ENCODE measurements at places on chromosomes 11 and 22. TPM values are rescaled to one million over a fixed set of nuclear protein-coding genes. Genes with fewer than 3 reads are reported as not detected.

The OR51V1 gene
- not detected for total RNA-seq

The RAB3IL1 gene
- total RNA-seq, result 0.67 TPM

The RPS25 gene
- 1,089 TPM for total RNA-seq

The KDM2A gene
- total RNA-seq, result 102 TPM

The AGBL2 gene
- 6.1 TPM for total RNA-seq

DNA sequence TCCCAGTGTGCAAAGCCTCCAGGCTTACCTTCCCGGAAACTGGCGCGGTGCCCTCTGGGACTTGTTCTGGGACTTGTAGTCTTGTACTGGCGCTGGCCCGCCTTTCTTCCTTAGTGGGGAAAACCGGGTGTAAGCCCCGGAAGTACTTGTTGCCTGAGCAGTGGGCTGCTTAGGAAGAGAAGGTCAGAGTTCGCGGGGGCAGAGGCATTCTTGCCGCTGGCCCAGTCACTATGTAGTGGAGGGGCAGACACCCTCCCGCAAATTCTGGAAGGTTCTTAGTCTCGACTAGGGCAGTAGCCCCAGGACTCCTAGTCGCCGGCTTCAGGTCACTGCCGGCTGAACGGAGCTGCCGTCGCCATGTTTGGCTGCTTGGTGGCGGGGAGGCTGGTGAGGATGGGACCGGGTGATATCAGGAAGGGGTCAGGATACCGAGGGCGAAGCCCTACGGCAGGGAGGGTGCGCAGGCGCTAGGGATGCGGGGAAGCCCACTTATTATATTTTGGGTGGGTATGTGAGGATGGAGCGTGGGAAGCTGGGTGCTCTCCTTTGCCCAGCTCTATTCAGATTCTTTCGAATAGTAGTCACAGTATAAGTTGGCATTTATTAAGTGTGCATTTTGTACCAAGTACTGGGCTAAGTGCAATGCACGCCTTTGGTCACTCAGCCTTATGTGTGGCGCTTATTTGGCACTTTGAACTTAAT is at the start of gene HIKESHI:
Gene HIKESHI (plus strand): TSS at position 149 of the 702 bp plus-strand sequence. CDS start 209 bp downstream, at position 358.
- peak; percentile 76 for DNase-seq
- H3K4me1 ChIP-seq, result peaks cover 17% of the 10 kb centered on the region
- H3K27ac ChIP-seq, result peak within 1 kb of the TSS; percentile 99
- peak within 1 kb of the TSS; percentile 100 for H3K4me3 ChIP-seq

- H3K27ac ChIP-seq, result no peak overlapping the region
- peaks cover 8% of the 10 kb centered on the region for H3K36me3 ChIP-seq
- no peak for DNase-seq
- peaks cover 14% of the 10 kb centered on the region for H3K4me1 ChIP-seq
Measured at GRCh38 chr11:9774591-9775397, 110.9 kb downstream of the SWAP70 start.

GRCh38 chr11:86981777-86982540 is 26.8 kb upstream of the FZD4 start:
- H3K27ac ChIP-seq, result no peak overlapping the region
- H3K4me3 ChIP-seq, result no peak overlapping the region
- H3K36me3 ChIP-seq, result no peaks in the 10 kb centered on the region
- H3K27me3 ChIP-seq, result no peaks in the 10 kb centered on the region

DNA sequence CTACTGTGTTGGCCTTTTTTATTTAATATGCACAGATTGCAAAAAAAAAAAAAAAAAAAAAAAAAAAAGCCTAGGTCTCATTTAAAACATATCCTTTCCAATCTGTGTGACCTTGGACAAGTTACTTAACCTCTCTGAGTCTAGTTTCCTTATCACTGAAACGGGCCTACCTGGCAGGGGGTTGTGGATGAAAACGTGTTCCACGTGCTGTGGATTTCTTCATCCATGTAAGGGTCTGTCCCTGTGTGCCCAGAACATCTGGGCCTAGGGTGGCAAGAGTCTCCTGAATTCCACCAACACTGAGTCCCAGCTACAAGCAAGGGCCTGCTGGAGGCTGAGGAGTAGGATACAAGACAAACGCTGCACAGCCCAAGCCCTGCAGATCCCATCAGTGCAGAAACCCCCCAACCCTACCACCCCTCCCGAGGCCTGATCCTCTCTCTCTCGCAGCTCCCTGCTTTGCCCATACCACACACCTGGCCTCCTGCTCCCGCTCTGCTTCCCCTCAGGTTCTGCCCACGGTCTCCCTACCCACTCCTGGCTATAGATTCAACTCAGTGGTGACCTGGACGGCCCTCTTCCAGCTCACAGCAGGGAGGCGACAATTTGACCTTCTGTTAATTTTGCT is 4.7 kb upstream of the GNAZ start:
- no peak overlapping the region for H3K4me3 ChIP-seq
- H3K27me3 ChIP-seq, result peaks cover 42% of the 10 kb centered on the region
- no peak for DNase-seq
- H3K27ac ChIP-seq, result no peak overlapping the region

DNA sequence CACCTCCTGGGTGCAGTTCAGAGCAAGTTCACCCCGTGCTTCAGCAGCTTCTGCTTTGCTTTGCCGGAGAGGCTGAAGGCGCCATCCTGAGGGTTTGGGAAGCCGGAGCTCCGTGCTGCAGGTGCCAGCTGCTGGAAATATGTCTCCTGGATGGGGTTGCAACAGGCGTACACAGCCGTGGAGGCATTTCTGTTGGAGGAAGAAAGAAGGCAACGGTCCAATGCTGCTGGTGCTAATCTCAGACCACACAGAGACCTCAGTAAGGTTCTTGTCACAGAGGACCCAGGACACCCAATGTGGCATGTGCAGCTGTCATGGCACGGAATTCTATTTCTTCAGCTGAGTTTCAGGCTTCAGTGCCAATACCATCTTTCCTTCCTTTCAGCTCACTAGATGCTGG is 24.2 kb downstream of the ASPHD2 start:
- no peak for DNase-seq
- no peaks in the 10 kb centered on the region for H3K27me3 ChIP-seq
- H3K36me3 ChIP-seq, result peaks cover 11% of the 10 kb centered on the region
- H3K4me1 ChIP-seq, result no peaks in the 10 kb centered on the region

DNA sequence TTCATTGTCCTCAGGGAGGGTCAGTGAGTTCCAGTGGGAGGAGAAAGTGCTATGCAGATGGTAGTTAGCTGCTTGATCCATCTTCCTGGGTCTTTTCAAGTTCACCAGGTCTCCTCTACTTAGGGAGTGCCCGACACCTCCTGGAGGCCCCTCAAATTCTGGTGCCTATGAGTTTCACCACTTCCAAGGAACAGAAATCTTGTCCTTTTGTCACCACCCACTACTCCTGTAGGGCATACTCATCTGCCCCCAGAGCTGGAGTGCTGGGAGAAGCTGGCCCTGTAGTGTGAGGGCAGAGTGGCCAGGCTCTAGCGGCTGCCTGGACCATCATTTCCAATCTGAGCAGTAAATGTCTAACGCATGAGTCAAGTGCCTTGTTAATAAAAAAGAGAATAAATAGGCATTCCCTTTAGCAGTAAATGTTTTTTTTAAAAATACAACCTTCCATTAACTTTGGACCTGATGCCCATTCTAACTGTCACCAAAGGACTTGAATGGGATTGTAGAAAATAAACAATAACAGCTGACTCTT is 12.5 kb downstream of the IRAG1 start:
- DNase-seq, result no peak
- no peaks in the 10 kb centered on the region for H3K4me1 ChIP-seq
- no peaks in the 10 kb centered on the region for H3K36me3 ChIP-seq
- H3K27ac ChIP-seq, result no peak overlapping the region
- peaks cover 6% of the 10 kb centered on the region for H3K27me3 ChIP-seq
- H3K4me3 ChIP-seq, result no peak overlapping the region

- H3K27me3 ChIP-seq, result no peaks in the 10 kb centered on the region
- H3K4me3 ChIP-seq, result no peak overlapping the region
- no peaks in the 10 kb centered on the region for H3K36me3 ChIP-seq
- no peak overlapping the region for H3K27ac ChIP-seq
- DNase-seq, result no peak
Measured at GRCh38 chr11:31767685-31768084, 43.4 kb downstream of the PAX6 start.

DNA sequence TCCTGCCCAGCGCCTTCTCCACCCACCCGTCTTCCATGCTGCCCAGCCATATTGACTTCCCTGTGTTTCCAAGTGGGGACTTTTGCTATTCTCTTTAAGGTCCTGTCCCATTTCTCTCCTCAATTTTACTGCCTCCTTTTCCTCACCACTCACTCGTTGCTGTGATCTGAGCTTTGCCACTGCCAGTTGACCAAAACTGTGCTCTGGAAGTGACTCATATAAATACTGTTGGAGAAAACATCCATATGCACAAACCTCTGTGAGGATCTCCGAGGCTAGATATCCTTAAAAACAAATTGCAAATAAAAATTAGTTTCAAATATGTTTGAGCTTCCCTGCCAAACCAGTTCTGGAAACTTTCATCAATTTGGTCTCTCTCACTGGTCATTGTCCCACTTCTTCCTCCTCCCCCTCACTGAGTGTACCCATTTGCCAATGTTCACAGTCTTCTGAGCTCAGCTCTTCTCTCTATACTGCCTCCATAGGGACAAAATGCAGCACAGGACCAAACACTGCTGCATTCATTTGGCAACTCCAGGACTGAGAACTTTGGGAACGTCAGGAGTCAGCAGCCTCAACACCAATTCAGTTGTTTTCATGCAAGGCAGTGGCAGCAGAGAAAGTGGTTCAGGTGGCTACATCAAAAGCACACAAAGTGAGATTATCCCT is 34.0 kb upstream of the MMP13 start:
- no peak overlapping the region for H3K27ac ChIP-seq
- no peak overlapping the region for H3K4me3 ChIP-seq
- H3K36me3 ChIP-seq, result no peaks in the 10 kb centered on the region
- peaks cover 8% of the 10 kb centered on the region for H3K27me3 ChIP-seq
- DNase-seq, result no peak
- H3K4me1 ChIP-seq, result no peaks in the 10 kb centered on the region

GRCh38 chr11:18936002-18936673 is 3.1 kb downstream of the MRGPRX1 start:
- no peak for DNase-seq
- H3K27me3 ChIP-seq, result peaks cover 3% of the 10 kb centered on the region
- H3K4me1 ChIP-seq, result no peaks in the 10 kb centered on the region
- no peaks in the 10 kb centered on the region for H3K36me3 ChIP-seq
- H3K27ac ChIP-seq, result no peak overlapping the region
- H3K4me3 ChIP-seq, result no peak overlapping the region

GRCh38 chr22:47597041-47597440 is 834.6 kb downstream of the TBC1D22A start:
- H3K36me3 ChIP-seq, result peaks cover 3% of the 10 kb centered on the region
- no peak overlapping the region for H3K4me3 ChIP-seq
- no peaks in the 10 kb centered on the region for H3K4me1 ChIP-seq
- no peaks in the 10 kb centered on the region for H3K27me3 ChIP-seq
- H3K27ac ChIP-seq, result no peak overlapping the region
- DNase-seq, result no peak

GRCh38 chr11:111871693-111872161 is 346 bp upstream of the ALG9 start:
- DNase-seq, result no peak
- H3K4me1 ChIP-seq, result peaks cover 12% of the 10 kb centered on the region
- H3K27me3 ChIP-seq, result no peaks in the 10 kb centered on the region
- peaks cover 19% of the 10 kb centered on the region for H3K36me3 ChIP-seq
- peak overlapping the region; percentile 95 for H3K4me3 ChIP-seq
- H3K27ac ChIP-seq, result peak overlapping the region; percentile 87

Measured in progenitor cell of endocrine pancreas (in vitro differentiated cells).